ENCODE measurements at places on chromosomes 3 and 15. TPM values are rescaled to one million over a fixed set of nuclear protein-coding genes. Genes with fewer than 3 reads are reported as not detected.

Gene ANKUB1
- not detected for total RNA-seq

Gene SNTN
- total RNA-seq = not detected

Gene MINAR1
- 0.33 TPM for total RNA-seq

Gene CFAP161
- 0.17 TPM for total RNA-seq

Gene CCDC54
- total RNA-seq = not detected

Gene ABI3BP
- 6.2 TPM for total RNA-seq

Gene LRRK1
- total RNA-seq = 12.2 TPM

Gene OR5K2
- not detected for total RNA-seq

Gene SOX14
- not detected for total RNA-seq

Gene THBS1
- total RNA-seq = 631 TPM

GRCh38 chr15:63169788-63170187 lies 12.5 kb upstream of the RPS27L start:
- DNase-seq = no peak
- H3K36me3 ChIP-seq = no peaks in the 10 kb centered on the region
- H3K4me3 ChIP-seq = no peak overlapping the region
- H3K27me3 ChIP-seq = no peaks in the 10 kb centered on the region
- H3K27ac ChIP-seq = no peak overlapping the region

GRCh38 chr3:52890735-52891134 lies 6.6 kb downstream of the STIMATE start:
- H3K27me3 ChIP-seq = no peaks in the 10 kb centered on the region
- no peak overlapping the region for H3K4me3 ChIP-seq
- no peak for DNase-seq
- peaks cover 10% of the 10 kb centered on the region for H3K4me1 ChIP-seq

DNA sequence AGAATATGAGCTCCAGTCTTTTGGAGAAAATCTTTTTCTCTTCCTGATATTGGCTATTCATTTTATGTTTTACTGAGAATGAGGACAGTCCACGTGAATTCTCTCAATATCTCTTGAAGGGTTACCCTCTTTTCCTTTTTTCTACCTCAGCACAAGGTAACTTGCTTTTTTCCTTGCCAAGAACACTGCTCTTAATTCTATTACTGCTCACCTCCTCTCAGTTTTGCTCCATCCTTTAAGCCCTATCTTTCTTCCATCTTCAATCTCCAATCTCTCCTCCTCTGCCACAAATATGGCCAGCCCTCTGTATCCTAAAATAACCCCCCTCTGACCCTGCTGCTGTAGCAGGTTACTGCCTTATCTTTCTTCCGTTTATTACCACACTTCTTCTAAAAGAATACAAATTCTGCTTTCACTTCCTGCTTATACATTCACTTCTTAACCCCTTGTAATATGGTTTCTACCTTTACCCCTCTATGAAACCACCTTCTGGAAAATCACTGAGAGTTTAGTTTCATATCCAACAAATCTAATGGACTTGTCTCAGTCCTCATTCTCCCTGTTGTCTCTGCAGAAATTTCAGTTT lies 89.0 kb downstream of the NFKBIZ start:
- no peak for DNase-seq
- no peak overlapping the region for H3K4me3 ChIP-seq
- no peaks in the 10 kb centered on the region for H3K36me3 ChIP-seq
- H3K27ac ChIP-seq = no peak overlapping the region
- peaks cover 18% of the 10 kb centered on the region for H3K4me1 ChIP-seq

- H3K27me3 ChIP-seq = no peaks in the 10 kb centered on the region
- no peaks in the 10 kb centered on the region for H3K36me3 ChIP-seq
- no peak overlapping the region for H3K4me3 ChIP-seq
- no peaks in the 10 kb centered on the region for H3K4me1 ChIP-seq
Observed at GRCh38 chr3:187979564-187979963, 174.4 kb upstream of the LPP start.

GRCh38 chr3:170154084-170154483 lies 27.4 kb downstream of the PHC3 start:
- no peak overlapping the region for H3K27ac ChIP-seq

GRCh38 chr15:88727439-88727838 lies 75.8 kb upstream of the ACAN start:
- DNase-seq = no peak
- H3K36me3 ChIP-seq = no peaks in the 10 kb centered on the region
- H3K27me3 ChIP-seq = no peaks in the 10 kb centered on the region
- H3K4me1 ChIP-seq = no peaks in the 10 kb centered on the region
- no peak overlapping the region for H3K27ac ChIP-seq
- no peak overlapping the region for H3K4me3 ChIP-seq

GRCh38 chr3:147412261-147412916 lies 3.2 kb downstream of the ZIC1 start:
- no peaks in the 10 kb centered on the region for H3K36me3 ChIP-seq
- H3K27me3 ChIP-seq = peaks cover 78% of the 10 kb centered on the region
- H3K4me3 ChIP-seq = no peak overlapping the region
- peaks cover 4% of the 10 kb centered on the region for H3K4me1 ChIP-seq

- no peaks in the 10 kb centered on the region for H3K4me1 ChIP-seq
- no peak for DNase-seq
- H3K27ac ChIP-seq = no peak overlapping the region
- H3K36me3 ChIP-seq = peaks cover 15% of the 10 kb centered on the region
- H3K27me3 ChIP-seq = no peaks in the 10 kb centered on the region
Observed at GRCh38 chr15:72217216-72217615, 13.8 kb downstream of the PKM start.

- H3K4me1 ChIP-seq = no peaks in the 10 kb centered on the region
- peaks cover 3% of the 10 kb centered on the region for H3K27me3 ChIP-seq
- H3K36me3 ChIP-seq = no peaks in the 10 kb centered on the region
- no peak overlapping the region for H3K4me3 ChIP-seq
Observed at GRCh38 chr3:135950941-135951340, 14.6 kb upstream of the PPP2R3A start.

DNA sequence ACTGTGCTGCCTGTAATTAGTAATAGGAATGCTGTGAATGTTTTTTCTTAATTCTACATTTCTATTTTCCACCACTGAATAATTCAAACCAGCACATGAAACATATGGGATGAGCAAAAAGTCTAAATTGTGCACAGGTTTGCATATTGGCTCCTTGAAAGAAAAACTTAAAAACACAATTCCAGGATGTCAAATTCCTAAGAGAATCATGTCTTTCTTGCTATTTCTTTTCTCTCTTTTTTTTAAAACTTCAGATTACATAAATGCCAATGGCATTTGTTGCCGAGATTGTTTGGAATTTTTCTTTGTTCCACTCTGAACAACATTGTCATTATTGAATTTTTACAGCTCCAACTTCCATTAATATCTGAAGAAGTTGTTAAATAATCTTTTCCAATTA lies 60.8 kb downstream of the VGLL3 start:
- H3K27ac ChIP-seq = no peak overlapping the region
- H3K4me1 ChIP-seq = no peaks in the 10 kb centered on the region
- no peak for DNase-seq
- H3K36me3 ChIP-seq = no peaks in the 10 kb centered on the region
- H3K27me3 ChIP-seq = no peaks in the 10 kb centered on the region

DNA sequence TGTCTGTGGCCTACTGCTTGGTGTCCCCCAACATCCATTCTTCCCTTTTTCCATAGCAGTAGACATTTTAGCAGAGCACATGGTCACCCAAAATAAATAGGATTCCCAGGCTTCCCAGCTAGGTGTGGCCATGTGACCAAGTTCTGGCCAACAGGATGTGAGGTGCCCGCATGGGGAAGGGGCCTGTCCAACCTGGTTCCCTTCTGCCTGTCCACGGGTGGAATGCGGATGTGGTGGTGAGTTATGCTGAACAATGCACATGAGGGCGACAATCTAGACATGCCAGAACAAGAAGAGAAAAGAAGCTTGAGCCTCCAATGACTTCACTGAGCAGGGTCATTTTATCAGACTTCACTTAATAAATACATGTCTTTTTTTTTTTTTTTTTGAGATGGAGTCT lies 77.6 kb upstream of the DLG1 start:
- H3K27me3 ChIP-seq = no peaks in the 10 kb centered on the region
- H3K36me3 ChIP-seq = no peaks in the 10 kb centered on the region
- no peak for DNase-seq
- H3K4me1 ChIP-seq = peaks cover 15% of the 10 kb centered on the region
- H3K4me3 ChIP-seq = no peak overlapping the region

DNA sequence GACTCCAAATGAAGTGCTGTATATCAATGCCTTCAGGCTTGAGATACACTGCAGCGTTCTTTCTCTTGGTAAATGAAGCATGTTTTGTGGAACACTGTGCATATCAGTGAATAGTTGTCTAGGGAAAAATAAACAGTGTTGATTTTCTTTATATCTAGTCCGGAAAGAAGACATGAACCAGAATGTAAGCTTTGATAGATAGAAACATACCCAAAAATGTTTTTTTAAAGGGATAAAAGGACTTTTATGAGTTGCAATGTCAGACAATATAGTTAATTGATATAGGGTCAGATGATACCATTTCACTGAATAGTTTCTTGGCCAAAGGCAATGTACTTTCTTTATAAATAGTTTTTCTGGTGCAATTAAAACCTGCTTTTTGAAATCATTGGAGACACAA lies 1037.8 kb downstream of the OTOL1 start:
- H3K4me3 ChIP-seq = no peak overlapping the region
- no peaks in the 10 kb centered on the region for H3K27me3 ChIP-seq
- no peak for DNase-seq
- H3K27ac ChIP-seq = no peak overlapping the region
- no peaks in the 10 kb centered on the region for H3K4me1 ChIP-seq
- no peaks in the 10 kb centered on the region for H3K36me3 ChIP-seq

DNA sequence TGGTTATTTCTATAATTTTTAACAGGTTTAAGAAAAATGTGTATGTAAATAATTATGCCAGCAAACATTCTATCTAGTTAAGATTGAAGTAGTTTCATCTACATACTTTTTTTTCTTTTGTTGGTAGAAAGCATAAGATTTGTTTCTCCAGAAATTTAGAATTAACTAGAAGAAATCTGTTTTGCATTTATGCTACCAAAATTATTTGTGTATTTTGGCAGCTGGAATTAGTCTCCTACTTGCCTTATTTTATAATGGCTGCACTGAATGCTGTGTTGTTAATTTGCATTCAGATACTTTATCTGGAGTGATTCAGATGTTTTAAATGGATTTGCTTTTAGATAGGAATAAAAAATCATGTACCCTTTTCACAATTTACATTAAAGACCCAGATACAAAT lies 100.2 kb upstream of the NAALADL2 start:
- H3K36me3 ChIP-seq = no peaks in the 10 kb centered on the region
- H3K27me3 ChIP-seq = no peaks in the 10 kb centered on the region
- H3K4me1 ChIP-seq = no peaks in the 10 kb centered on the region
- H3K4me3 ChIP-seq = no peak overlapping the region
- no peak overlapping the region for H3K27ac ChIP-seq
- DNase-seq = no peak

DNA sequence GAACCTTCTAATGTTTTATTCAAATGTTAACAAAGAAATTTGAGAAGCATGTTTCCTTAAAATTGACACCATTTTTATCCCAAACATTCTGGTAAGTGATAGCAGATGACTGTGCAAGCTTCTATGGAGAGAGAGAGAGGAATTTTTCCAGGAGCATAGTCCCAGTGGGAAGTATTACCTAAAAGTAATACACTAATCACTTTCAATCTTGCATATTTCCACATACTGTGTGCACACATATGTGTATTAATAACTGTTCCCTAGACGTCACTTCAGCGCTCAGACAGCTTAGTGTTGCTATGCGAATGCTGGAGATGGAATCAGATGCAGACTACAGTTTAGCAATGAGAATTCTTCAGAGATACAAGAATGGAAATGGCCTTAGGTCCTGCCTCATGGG lies 424.3 kb upstream of the TPRG1 start:
- no peaks in the 10 kb centered on the region for H3K27me3 ChIP-seq
- H3K36me3 ChIP-seq = no peaks in the 10 kb centered on the region
- DNase-seq = no peak
- H3K4me3 ChIP-seq = no peak overlapping the region
- no peaks in the 10 kb centered on the region for H3K4me1 ChIP-seq
